ENCODE measurements at places on chromosomes 16 and 17.

GRCh38 chr16:79536958-79537357, 63.6 kb downstream of the MAF start:
- no peak for DNase-seq

GRCh38 chr16:907842-908241, 62.9 kb downstream of the LMF1 start:
- DNase-seq: no peak

- DNase-seq: no peak
Observed at GRCh38 chr16:48152226-48152625, 3.6 kb downstream of the ABCC12 start.

DNA sequence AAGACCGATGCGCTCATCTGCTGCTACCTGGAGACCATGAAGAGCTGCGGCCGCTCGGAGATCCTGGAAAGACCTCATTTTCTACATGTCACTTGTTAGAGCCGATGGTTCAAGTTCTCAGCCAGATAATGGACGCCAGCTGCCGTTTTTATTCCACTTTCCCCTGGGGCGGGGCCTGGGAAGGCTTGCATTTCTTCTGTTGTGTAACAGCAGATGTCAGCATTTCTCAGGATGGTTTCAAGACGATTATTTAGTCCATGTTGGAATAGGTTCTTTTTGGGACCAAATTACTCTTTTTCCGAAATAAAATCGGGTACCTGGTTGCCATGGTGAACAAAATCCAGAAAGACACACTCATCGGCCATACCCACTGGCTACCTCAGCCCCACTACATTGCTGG, 1418.3 kb downstream of the CDH11 start:
- no peak for DNase-seq
